ENCODE measurements at places on chromosomes 4 and X.

DNA sequence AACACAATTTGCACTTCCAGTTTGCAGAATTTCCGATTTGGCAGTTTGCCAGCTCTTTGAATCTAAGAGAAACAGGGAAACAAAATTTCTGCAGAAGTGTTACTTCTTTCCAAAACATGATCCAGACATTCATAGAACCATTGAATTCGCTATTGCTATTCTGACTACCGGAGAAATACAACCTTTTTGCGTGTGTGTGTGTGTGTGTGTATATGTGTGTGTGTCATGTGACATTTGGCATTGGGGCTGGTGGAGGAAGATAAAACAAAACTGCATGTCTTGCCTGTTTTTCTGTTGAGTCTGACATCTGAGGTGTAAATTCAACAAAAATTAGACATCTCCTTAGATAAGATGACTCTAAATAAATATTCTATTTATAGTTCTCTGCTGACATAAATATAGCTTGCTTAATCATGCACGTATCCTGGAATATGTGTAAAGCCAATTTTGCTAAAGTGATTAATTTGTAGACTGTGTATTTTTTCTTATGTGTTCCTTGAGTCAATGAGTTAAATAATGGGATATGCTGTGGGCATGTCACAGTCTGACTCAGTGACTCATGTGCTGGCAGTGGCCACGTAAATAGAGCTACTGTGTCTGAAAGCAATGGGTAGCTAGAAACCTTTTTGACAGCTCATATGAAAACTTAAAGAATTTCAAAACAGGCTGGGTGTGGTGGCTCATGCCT, 98.9 kb downstream of the HPGD start:
- DNase-seq, result no peak

GRCh38 chr4:67020438-67020797, 524.9 kb downstream of the CENPC start:
- DNase-seq, result no peak

DNA sequence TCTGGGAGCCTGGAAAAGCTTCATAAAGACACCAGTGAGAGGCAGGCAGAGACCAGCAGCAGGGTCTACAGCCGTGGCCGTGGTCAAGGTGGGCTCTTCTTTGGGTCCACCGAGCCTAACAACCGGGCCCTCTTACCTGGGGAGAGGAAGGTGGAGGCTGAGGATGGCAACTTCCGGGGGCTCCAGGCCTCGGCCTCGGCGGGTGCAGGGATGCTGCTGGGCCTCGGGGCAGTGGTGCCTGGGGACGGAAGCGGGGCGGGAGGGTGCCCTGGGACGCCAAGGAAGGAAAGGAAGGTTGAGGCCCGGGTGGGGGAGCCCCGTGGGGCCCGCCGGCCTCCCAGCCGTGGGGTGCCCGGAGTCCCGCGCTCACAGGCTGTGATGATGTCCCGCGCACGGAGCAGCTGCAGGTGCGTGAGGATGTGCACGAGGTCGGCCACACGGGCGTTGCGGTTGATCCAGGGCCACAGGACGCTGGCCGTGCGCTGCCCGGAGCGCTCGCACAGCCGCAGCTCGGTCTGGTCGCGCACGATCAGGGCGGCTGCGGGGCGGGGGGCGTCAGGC, 561 bp downstream of the IRAK1 start:
- no peak for DNase-seq

GRCh38 chr4:3077796-3078195, 3.3 kb downstream of the HTT start:
- no peak for DNase-seq

- no peak for DNase-seq
Observed at GRCh38 chrX:150084496-150085229, 146.4 kb upstream of the EOLA2 start.

- no peak for DNase-seq
Observed at GRCh38 chrX:67328476-67328875, 215.3 kb upstream of the AR start.

DNA sequence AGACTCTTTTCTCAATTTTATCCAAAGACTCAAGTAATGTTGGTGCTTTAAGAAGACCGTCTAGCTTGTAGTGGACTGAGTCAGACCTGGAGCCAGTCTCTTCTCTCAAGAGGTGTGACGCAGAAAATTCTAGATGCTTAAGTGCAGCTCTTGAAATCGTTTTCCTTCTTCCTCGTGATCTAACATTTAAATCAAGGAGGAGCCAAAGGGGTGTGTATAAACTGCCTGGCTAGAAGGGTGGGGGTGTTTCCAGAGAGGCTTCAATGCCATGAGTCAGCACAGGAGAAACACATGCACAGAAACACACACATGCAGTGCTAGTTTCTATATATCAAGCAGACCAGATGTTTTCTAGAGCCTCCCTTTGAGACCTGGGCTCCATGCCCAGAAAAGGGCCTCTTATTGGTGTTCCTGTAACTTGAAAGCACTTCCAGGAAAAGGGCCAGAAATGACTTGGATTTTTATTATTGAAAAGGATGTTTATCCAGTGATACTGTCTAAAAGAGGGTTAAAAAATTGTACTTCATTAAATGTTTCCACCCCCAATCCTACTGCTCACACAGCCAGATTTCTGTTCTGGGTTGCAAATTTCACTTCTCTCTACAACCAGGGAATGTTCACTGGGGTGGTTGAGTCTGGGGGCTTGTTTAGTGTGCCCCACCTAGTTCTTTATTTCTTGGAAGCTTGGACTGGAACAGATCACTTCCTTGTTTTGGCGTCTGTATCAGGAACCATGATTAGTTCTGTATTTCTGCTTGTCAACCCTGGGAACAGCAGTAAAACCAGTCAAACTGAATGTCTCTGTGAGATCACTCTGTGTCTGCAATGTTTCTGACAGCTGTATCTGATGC, at the start of gene CLIC2:
TSS of gene CLIC2 (minus strand) at position 129 of the 851 bp plus-strand sequence. CDS start 187 bp downstream, outside the sequence.
- no peak for DNase-seq

- no peak for DNase-seq
Observed at GRCh38 chrX:110588164-110588563, 207.5 kb downstream of the CHRDL1 start.

GRCh38 chrX:29948653-29949052, 266.7 kb upstream of the MAGEB2 start:
- DNase-seq, result no peak

DNA sequence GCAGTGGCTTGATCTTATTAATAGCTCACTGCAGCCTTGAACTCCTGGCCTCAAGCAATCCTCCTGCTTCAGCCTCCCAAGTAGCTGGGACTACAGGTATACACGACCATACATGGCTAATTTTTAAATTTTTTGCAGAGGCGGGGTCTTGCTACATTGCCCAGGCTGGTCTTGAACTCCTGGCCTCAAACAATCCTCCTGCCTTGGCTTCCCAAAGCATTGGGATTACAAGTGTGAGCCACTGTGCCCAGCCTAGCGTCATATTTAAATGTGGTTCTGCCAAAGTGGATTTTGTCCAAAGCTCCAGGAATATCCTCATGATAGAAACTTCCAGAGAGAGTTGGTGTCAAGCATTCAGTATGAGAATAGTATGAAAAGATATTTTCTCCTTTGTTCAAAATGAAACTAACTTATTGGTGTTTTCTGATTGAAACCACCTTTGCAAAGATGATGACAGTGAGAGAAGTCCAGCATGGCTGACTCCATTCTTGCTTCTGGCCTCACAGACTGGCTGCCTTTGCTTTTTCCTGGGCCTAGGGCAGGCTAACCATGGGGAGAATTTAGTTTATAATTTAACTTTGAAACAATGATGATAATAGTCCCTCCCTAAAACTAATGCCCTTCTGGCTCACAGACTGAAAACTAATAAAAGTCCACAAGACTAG, 129.0 kb downstream of the C4orf51 start:
- DNase-seq, result no peak

DNA sequence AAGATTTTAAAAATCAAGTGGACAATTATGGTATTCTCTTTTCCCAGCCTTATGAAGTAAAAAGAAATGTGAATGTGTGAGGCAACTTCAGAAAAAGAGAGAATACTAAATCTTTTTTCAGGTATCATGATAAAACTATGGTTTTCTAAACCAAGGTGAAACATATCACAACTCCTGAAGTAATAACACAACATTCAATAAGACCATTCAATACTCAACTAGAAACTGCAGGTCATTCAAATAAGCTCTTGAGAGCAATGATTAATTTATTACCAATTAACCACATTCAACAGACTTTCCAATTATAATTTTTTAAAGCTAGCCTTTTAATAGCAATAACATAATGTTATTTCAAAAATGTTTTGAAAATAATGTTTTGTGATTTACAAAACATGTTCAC, 35.8 kb downstream of the SLC10A7 start:
- DNase-seq, result no peak

- no peak for DNase-seq
Observed at GRCh38 chr4:45701621-45702020, 422.2 kb downstream of the GABRG1 start.

GRCh38 chr4:88077911-88078524, 70.6 kb downstream of the PKD2 start:
- no peak for DNase-seq

DNA sequence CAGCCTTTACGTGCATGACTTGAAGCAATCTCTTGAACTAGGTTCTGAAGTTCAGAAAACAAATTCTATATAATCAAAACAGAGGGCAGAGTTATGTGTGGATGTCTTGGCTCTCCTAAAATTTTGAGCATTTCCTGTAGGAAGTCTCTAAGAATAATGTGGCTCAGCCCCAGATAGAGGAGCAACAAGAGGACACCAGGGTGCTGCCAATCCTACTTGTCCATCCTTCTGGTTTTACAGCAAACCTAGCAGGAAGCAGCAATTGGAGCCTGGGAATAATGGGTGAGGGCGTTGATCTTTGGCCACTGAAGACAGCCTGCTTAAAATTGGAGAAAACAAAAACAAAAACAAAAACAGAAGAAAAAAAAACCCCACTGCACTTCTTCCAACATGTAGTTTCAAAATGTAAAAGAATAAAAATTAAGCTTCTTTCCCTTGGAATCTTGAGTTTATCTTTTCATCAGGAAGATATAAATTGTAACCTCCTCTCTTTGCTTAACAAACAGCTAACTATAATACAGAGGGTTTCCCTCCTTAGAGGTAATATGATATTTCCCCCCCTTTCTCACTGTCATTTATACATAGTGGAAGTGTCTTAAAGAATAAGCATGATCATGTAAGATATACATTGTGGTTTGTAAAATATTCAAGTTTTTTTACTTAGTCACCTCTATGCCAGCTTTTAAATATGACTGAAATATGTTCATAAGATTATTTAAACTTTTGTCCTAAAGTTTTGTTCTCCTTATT, 130.6 kb downstream of the FBXO8 start:
- no peak for DNase-seq

GRCh38 chr4:7458066-7458425, 23.3 kb upstream of the PSAPL1 start:
- no peak for DNase-seq

- DNase-seq, result no peak
Observed at GRCh38 chr4:156977435-156978160, 6.0 kb upstream of the PDGFC start.

DNA sequence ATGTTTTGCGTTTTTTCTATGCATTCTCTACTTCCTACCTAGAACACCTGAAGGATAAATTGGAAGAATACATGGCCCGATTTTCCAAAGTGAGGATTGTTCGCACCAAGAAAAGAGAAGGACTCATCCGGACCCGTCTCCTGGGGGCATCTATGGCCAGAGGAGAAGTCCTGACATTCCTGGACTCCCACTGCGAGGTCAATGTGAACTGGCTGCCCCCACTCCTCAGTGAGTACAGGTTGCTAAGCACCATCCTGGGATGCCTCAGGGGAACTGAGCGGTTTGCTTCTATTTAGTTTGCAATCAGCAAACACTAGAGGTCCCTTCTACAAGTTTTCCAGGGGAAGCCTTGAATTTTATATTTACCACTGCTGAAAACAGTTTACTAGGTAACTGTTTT, 359.3 kb upstream of the GALNT7 start:
- DNase-seq, result no peak

DNA sequence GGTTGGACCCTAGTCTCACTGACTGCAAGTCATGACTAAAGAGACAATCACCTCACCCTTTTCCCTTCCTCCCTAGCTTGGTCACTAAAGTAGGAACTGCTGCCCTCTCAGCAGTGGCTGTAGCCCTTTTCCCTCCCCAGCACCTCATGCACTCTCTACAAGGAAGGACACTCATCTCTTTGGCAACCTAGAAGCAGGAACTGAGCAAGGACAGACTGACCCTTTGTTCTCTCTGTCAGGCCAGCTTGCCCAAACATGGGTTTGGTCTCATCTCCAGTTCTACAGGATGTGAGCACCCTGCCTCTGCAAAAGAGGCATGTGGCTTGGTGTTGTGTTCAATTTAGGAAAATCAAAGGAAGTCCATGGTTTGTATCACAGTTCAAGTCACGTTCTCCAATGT, 15.8 kb downstream of the LEF1 start:
- no peak for DNase-seq

GRCh38 chr4:45554423-45554822, 569.4 kb downstream of the GABRG1 start:
- DNase-seq, result no peak

DNA sequence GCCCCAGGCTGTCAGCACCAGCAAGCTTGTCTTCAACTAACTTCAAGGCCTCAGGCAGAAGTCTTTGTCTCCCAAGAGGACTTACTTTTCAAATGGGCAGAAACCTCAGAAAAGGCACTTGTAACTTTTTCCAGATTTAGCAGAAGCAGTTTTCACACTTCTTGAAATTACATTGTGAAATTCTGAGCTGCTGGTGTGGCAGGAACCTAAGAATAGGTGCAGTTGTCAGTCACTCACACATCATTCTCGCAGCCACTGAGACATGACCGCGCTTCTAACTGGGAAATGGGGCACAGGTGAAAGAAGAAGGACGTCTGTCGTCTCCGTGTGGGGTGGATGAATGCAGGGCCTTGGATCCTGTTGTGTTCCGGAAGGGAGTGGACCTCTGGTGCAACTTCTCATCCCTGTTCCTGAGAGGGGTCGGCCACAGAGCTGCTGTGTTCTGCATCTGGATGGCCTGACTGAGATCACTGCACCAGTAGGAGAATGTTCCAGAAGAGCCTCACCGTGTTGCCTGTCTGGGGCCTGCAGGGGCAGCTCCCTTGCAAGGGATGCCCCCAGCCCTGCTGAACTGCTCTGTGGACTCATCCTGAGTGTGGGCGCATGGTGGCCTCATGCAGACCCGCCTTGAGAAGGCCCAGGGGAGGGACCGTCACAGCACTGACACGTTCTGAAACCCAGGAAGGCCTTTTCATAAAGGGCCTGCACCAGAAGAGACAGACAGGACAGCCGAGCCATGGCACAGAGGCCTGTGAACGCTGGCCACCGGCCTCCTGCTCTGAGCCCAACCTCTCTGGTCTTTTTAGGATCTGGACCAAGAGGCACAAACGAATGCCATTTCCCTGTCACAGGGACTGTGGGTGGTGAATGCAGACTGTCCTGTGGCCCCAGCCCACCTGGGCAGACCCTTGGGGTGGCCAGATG, 18.7 kb downstream of the NAT8L start:
- DNase-seq, result no peak
